ENCODE measurements at places on chromosomes 13 and 19. TPM values are rescaled to one million over a fixed set of nuclear protein-coding genes. Genes with fewer than 3 reads are reported as not detected.

DNA sequence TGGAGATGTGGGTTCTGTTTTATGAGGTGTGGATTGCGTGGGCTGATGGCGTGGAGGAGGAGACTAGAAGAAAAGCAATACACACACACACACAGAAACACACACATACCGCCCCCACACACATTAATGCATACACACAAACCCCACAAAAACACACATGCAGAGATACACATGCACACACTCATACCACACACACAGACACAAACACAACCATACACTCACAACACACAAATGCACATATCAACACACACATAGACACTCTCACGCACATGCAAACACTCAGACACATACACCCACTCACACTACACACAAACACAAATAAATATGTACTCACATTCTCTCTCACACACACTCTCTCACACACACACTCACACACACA is 75.7 kb upstream of the UBL3 start:
- no peak for DNase-seq

Gene BEST2
- not detected for total RNA-seq

DNA sequence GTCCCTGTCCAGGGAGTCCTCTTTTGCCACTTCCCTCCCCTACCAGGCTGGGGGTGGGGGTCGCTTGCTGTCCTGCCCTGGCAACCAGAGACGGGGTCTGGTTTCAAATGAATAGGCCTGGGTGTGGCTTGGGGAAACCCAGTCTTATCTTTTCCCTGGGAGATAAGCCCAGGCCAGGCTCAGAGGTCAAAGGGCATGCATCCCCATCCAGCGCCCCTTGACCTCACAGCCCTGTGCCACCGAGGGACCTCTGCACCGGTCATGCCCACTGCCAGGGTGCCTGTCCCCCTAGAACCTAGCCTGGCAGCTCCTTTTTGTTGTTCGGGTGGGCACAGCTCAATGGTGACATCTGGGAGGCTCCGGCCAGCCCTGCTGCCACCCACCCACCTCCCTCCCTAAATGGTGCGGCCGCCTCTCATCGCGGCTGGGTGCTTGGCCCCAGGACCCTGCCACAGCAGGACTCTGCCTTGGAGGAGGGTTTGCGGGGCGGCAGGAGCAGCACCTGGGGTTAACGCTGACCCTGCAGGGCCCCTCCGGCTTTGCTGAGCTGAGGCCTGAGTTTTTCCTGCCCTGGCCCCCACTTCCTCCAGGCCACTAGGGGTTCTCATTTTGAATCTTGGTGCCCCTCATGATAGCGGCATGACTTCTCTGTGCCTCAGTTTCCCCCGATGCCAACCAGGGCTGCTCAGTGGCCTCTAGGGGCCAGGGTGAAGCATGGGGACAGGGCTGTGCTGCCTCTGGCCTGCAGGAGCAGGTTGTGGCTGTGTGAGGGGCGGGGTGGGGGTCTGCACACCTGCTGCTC is 2.9 kb upstream of the CERS1 start:
- DNase-seq, result no peak

GRCh38 chr19:48720251-48720612 is 707 bp upstream of the MAMSTR start:
- no peak for DNase-seq

Gene PRKD2
- total RNA-seq, result 16.3 TPM

Gene MYO16
- total RNA-seq, result 0.43 TPM

DNA sequence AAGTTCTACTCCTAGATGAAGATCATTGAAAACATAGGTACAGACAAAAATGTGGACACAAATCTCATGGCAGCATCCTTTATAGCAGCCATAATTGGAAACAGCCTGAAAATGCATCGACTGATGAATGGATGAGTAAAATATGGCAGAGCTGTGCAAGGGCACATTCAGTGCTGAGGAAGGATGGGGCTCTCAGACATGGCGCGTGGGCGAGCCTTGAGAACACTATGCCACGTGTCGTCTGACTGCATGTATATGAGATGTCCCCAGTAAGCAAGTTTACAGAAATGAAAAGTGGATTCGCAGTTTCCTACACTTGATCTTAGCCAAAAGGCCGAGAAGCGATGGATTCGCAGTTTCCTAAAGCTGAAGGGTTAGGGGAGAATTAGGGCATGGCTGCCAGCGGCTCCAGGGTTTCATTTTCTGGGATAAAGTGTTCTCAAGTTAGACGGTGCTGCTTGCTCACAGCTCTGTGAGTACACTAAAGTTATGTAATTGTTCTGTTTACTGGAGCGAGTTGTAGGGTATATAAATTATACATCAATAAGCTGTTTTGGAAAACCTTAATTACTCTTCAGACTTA is 78.0 kb downstream of the RAB20 start:
- no peak for DNase-seq

- no peak for DNase-seq
Measured at GRCh38 chr13:69389899-69390298, 717.7 kb upstream of the ATXN8OS start.

DNA sequence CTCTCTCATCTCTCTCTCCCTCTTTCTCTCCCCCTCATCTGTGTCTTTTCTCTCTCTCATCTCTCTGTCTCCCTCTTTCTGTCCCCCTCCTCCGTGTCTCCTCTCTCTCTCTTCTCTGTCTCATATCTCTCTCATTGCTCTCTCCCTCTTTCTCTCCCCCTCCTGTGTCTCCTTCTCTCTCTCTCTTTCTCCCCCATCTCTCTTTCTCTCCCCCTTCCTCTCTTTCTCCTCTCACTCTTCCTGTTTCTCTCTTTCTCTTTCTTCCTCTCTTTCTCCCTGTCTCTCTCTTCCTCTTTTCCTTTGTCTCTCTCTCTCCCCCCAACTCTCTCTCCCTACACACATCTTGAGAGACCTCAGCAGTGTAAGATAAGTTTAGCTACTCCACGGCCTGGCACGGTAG is 4.9 kb upstream of the RDH13 start:
- no peak for DNase-seq

- DNase-seq, result no peak
Measured at GRCh38 chr13:94646904-94647303, 45.2 kb downstream of the GPR180 start.

GRCh38 chr19:45908956-45909355 is 5.6 kb downstream of the NANOS2 start:
- no peak for DNase-seq

DNA sequence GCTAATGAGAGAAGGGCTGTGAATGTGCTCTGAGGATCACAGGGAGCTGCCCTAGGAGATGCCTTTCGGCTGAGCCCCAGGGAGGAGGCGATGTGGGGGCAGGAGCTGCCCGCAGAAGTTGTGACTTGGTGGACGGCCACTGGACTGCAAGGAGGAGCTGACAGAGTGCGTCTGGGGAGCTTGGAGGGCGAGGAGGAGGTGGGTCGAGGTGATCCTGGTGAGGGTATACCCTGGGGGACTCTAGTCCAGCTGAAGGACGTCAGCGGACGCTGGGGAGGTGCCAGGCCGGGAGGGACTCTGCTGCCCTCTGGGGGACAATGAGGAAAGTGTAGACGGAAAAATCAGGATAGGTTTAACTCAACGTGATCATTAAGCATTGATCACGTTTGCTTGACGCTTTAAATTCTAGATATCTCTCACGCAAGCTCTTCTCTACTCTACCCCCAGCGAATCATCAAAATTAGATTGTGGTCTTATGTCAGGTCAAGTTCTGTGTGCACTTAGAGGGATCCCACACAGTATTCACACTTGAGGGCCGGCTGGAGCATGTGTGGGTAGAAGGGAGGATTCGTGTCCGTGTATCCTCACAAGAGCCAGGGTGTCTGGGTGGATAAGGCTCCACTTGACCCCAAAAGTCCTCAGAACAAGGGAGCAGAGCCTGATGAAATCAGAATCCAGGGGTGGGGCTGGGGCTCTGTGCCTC is 3.3 kb upstream of the CEACAM7 start:
- DNase-seq, result no peak

GRCh38 chr13:81246556-81246955 is 905.6 kb upstream of the SPRY2 start:
- DNase-seq, result no peak

Gene SELENOW
- total RNA-seq, result 106 TPM

Gene GNG7
- total RNA-seq, result 1.9 TPM

Gene SULT2A1
- 156 TPM for total RNA-seq

Gene CGB3
- total RNA-seq, result not detected

Gene CGB5
- total RNA-seq, result not detected
